Prostate gland (tissue), 2 donors: ENCODE measurements at places on chromosomes 12 and 14.

DNA sequence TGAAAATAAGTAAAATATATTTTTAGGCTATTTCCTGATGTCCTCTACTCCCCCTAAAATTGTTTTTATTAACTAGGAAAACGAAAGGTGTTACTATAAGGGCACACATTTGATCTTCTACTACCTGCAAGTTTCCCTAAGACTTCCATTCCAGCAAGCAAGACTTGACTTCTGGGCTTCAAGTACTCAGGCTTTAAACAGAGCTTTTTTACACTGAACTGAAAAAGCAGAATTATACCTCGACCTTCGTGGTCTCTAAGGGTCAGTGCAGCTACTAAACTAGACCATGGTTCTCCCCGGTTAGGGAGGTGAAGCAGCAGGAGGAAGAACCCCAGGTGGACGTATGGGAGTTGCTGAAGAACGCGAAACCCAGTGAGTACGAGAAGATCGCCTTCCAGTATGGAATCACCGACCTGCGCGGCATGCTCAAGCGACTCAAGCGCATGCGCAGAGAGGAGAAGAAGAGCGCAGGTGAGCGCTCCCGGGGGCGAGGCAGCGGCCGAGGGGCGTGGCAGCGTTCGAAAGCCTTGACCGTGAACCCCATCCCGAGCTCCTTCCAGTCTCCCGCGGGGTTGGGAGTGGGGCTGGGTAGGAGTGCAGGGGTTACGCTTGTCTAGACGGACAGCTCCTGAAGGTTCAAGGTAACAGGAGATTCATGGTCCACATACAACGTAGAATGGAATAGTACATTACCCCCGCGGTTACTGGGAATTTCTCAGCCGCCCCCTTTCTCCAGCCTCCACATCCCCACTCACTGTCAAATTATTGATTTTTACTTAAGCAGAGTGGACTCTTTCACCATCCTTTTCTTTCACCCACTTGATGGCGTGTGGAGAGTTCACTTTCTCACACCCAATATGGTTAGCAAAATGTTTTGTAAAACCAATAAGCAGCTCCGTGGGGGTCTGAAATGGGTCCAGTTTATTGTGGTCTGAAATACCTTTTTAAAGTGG is 47.6 kb downstream of the MYBPC1 start:
- peak; percentile 6 for DNase-seq

GRCh38 chr12:71626098-71626497 is 37.5 kb downstream of the ZFC3H1 start:
- no peak for DNase-seq

DNA sequence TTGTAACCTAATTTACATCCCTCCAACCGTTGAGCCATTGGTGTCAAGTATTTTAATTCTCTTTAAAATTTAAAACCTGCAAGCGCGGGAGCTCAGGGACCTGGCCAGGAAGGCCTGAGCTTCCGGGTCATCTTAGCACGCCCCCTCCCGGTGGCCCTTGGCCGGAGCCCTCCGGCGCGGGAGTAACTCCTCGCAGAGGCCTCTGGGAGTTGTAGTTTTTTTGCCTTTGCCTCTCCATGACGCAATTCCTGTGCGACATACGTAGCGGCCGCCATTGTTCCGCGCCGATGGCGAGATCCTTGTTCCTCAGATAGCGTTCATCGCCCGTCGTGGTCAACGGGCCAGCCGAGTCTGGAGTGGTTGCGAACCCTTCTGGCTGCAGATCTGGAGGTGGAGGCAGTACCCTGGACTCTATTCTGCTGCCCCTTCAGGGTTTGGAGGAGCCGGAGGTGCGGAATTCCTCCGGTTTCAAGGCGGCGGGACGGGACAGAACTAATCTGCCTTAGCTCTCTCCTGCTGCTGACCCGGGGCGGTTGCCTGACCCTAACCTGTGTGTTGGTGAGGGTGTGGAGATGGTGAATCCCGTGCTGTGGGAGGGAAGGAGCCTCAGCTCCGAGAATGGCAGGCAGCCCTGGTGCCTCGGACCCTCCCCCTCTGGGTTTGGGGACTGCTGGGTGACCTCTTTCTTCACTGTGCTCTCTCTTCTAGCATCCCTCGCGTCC is at the start of gene ZNF268:
TSS of gene ZNF268 (plus strand) at position 258 of the 722 bp plus-strand sequence. CDS start 503 bp downstream, outside the sequence.
- DNase-seq = peak; percentile 82

DNA sequence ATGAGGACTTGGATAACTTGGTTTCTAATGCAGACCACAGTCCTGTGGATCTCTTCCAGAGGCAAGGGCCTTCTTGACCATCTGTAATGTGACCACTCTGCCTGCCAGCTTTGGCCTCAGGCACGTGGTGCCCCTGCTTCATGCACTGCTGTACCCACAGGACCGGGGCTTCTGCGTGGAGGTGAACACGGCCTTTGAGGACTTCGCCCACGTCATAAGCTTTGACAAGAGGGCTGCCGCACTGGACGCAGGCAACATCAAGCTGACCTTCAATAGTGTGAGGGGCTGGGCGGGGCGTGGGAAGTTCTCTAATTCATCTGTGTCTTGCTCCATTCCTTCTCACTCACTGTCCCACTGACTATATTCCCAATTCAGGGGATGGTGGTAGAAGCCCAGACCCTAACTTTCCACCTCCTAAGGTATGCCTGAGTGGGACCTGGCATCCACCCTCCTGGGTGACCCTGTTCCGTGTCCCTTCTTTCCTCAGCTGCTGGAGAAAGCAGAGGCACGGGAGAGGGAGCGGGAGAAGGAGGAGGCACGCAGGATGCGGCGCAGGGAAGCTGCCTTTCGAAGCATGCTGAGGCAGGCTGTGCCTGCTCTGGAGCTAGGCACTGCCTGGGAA is 18.5 kb downstream of the PRPF40B start:
- DNase-seq = no peak

DNA sequence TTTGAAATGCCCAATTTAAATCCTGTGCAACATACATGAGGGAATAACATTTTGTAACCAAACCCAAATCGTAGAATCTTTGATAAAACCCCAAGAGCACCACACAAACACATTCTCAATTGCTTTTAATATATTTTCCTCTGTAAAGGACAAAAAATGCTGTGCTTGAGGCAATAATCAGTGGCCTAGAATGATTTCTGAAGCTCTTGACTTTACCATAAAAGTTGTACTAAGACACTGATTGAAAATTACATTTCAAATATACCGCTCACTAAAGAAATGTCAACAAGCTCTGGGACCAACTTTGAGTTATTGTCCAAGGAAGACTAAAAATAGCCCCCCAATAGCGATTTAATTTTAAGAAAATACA is 1.5 kb downstream of the EML5 start:
- no peak for DNase-seq

GRCh38 chr14:90614696-90615516 is 201.3 kb downstream of the TTC7B start:
- DNase-seq = no peak

DNA sequence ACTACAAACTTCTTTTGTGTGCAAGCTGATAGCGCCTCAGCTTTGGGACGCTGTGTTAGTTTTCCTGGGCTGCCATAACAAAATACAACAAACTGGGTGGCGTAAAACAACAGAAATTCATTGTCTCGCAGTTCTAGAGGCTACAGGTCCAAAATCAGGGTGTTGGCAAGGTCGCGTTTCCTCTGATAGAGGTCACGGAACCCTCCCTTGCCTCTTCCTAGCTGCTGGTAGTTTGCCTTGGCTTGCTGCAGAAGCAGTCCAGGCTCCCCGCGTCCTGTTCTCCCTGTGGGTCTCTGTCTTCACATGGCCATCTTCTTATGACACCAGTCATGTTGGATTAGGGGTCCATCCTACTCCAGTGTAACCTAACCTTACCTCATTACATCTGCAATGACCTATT is 32.8 kb upstream of the PTGR2 start:
- no peak for DNase-seq
